Mucosa of descending colon (tissue), 3 donors: ENCODE measurements at places on chromosomes 2 and 18.

DNA sequence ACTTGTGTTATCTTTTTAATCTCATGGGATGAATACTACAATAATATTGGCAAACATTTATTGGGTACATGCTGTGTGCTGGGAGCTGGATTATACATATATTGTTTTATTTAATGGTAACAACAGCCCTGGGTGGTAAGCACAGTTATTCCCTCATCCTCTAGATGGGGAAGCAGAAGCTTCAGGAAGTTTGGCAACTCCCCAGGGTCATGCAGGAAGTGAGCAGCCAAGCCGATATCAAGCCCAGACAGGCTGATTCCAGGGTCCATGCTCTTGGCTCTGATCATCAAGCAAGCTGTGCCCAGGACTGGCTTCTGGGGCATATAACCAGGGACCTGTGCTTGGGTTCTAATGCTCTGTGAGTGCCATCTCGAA is 155.8 kb downstream of the ZNF516 start:
- DNase-seq = no peak

- no peak for DNase-seq
Observed at GRCh38 chr2:219765231-219765911, 137.9 kb downstream of the SLC4A3 start.

GRCh38 chr2:239178954-239179353 is 221.9 kb downstream of the HDAC4 start:
- no peak for DNase-seq

- no peak for DNase-seq
Observed at GRCh38 chr2:156054983-156055382, 277.5 kb downstream of the NR4A2 start.

GRCh38 chr2:225100269-225100668 is 58.0 kb upstream of the DOCK10 start:
- no peak for DNase-seq

GRCh38 chr2:131044757-131045150 is 48.5 kb downstream of the FAM168B start:
- no peak for DNase-seq

DNA sequence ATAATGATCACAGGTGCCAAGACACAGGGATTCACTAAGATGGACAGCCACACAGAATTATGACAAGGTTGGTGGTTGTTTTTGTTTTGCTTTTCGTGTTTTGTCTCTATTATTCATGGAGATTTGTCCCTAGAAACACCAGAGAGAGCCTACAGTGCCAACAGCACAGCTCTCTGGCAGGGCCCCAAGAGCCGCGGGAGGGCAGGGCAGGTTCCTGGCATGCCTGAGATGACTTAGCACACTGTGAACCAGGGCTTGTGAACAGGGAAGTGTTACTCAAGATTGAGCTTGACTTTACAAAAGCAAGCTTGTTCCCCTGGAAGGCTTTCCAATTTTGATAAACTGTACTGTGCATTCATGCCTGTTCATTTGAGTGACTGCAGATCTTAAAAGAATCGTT is 437.4 kb upstream of the SALL3 start:
- no peak for DNase-seq

DNA sequence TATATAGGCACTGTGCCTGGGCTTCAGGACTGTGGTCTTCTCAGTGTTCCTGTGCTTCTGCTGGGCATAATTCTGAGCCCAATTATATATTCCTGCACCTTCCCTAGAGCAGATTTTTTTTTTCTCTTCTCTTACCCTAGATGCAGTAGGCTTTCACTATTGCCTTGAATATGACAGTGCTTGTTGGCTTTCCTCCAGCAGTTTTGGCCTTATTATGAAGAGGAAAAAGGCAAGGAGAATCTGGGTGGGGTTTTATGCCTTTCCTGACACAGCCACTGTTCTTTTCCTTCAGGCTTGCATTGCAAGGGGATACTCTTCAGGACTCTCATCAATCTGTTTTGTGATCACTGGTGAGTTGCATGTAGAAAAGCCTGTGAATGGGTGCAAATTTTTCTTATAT is 221.9 kb upstream of the CELF4 start:
- DNase-seq = no peak

- DNase-seq = no peak
Observed at GRCh38 chr2:191220671-191221070, 24.5 kb upstream of the MYO1B start.

GRCh38 chr2:25159949-25160348 is 8.4 kb downstream of the POMC start:
- DNase-seq = no peak

DNA sequence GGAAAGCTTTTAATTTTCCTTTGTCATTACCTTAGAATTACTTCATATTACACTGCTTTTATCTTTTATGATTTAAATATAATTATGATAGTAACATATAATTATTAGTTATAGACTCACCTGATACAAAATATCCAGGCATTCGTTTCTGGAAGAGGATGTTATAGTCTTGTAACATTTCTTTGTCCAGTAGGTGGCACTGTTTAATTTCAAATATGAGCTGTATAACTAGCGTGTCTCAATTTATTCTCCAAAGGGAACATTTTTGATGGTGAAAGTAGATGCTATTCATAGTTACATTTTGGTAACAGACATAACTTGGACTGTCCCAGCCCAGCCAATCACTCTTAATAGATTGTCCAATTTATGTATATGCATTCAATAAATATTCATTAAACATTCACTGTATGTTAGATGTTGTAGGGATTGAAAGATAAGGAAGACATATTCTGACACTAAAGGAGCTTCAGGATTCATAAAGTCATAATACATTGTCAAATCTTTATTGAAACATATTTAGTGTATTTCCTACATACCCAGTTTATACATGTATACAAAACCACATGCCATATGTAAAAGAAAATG is 19.2 kb downstream of the DAW1 start:
- no peak for DNase-seq

DNA sequence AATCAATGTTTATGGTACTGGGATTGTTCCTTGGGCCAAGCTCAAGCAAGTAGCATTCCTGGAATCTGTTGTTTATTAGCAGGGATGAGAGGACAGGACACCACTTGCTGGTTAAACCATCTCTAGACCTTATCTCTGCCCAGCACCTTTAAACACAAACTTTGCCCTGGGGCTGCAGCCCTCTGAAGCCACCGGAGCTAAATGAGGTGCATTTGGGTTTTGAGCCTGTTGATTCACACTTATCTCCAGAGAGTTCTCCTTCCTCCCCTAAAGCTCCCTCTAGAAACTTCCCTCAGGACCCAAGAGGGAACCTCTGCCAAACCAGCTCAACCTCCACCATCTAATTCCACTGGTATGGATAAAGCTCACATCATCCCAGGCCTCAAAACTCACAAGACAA is 94.8 kb upstream of the EPAS1 start:
- DNase-seq = no peak

DNA sequence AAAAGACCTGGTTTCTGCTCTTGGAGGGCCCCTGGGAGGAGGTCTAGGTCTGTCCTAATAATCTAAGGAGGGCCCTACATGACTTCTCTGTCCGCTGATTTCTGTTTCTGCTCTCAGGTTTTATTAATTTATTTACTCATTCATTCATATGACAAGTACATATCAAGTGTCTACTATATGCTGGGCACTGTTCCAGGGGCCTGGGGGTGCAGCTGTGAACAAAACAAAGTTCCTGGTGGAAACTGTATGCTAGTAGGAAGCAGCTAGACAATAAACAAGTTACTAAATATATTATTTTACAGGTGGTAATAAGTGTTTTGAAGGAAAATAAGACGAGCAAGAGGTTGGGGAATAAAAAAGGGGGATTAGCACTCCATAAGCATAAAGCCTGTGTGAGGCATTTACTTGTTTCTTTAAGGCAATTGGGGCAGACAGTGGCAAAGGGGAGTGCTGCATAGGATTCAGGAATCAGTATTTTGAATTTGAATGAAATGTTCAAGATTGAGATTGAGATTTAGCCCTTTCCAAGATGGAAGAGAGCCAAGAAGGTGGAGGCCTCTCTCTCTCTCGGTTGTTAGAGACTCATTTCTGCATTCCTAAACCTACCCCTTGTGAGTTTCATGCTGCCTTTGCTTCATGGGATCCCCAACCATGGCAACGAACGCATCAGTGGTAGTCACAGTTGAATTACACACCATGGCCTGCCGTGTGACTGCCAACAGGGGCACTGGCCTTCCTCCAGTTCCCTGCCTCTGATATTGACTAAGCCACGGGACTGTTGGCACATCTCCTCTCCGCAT is 28.3 kb downstream of the DRC1 start:
- DNase-seq = no peak

GRCh38 chr2:216632952-216633615 is at the start of gene IGFBP2:
Gene IGFBP2, plus strand, starts transcription at chr2:216633420. Its CDS starts 104 bp downstream, at chr2:216633524.
- no peak for DNase-seq
